Spleen (tissue), 13 donors: ENCODE measurements at places on chromosomes 16 and 17. TPM values are rescaled to one million over a fixed set of nuclear protein-coding genes. Genes with fewer than 3 reads are reported as not detected.

CES5A gene
- total RNA-seq, result not detected

TRIM16 gene
- 17.2 TPM for total RNA-seq

CUEDC1 gene
- 23.5 TPM for total RNA-seq

MFAP4 gene
- total RNA-seq, result 18.0 TPM

TNFSF12 gene
- 60.5 TPM for total RNA-seq

TBC1D3C gene
- not detected for total RNA-seq

CDH16 gene
- total RNA-seq, result not detected

ARL5C gene
- total RNA-seq, result not detected

RBFOX1 gene
- total RNA-seq, result not detected

COX6A2 gene
- total RNA-seq, result not detected

TBC1D3 gene
- not detected for total RNA-seq
